ENCODE measurements at places on chromosomes 16 and 17.

- DNase-seq, result no peak
Observed at GRCh38 chr17:69744512-69745070, 330.1 kb downstream of the MAP2K6 start.

GRCh38 chr16:56625943-56626654 lies 518 bp downstream of the MT1E start:
- DNase-seq, result no peak

- DNase-seq, result no peak
Observed at GRCh38 chr16:35305476-35305875, 1846.1 kb downstream of the TP53TG3F start.

- no peak for DNase-seq
Observed at GRCh38 chr16:8908810-8909468, 26.8 kb downstream of the LITAFD start.

- DNase-seq, result no peak
Observed at GRCh38 chr16:27481282-27481934, 68.3 kb downstream of the GTF3C1 start.

GRCh38 chr17:2815781-2816185 lies 19.5 kb downstream of the RAP1GAP2 start:
- no peak for DNase-seq

GRCh38 chr16:86037999-86038925 lies 139.3 kb downstream of the IRF8 start:
- DNase-seq, result peak; percentile 70

DNA sequence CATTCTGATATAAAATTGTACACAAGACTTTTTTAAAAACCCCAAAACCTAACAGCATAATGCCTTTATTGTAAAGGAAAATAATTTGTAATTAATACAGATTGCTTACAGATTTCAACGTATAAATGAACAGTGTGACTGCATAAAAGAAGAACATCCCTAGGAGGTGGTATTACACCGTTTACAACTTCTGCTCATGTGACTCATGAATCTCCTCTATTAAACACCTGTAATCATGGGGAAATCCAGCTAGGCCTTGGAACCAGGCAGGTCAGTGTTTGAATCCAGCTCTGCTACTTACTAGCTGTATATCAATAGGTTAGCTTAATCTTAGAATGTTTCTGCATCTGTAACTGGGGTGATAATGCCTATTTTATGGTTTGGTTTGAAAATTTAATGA lies 15.2 kb downstream of the RABEP1 start:
- DNase-seq, result no peak

- DNase-seq, result no peak
Observed at GRCh38 chr16:49542391-49542891, 168.8 kb downstream of the C16orf78 start.

DNA sequence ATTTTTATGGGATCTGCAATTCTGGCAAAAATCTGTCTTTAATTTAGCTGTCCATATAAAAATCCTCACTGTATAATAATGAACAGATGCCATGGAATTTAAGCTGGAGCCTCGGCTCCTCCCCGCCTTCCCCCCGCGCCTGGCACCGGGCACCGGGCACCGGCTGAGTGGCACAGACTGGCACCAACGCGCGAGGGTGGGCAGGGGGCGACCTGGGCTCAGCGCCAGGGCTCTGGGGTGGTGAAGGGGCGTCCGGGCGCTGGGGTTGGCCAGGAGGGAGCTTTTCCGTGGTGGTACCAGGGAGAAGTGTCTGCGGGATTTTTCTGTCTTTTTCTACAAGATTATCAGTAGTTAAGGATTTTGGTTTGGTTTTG lies 9.1 kb downstream of the NEUROD2 start:
- DNase-seq, result no peak

DNA sequence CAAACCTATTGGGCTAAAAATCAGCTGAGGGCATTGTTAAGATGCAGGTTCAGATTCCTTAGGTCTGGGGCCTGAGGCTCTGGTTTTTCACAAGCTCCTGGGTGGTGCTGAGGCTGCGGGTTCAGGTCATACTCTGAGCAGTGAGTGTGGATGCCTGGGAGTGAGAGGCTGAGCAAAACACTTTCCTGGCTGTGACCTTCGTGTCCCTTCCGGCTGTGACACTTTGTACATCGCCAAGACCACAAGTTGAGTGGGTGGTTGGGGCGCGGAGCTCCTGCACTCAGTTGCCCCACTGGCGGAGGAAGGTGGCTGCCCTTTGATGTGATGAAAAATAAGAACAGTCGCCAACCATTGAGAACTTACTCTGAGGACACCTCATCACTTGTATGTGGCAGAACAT lies 24.8 kb downstream of the CCR7 start:
- DNase-seq, result no peak

GRCh38 chr16:15636392-15636873 lies 6.5 kb downstream of the MARF1 start:
- no peak for DNase-seq

- DNase-seq, result no peak
Observed at GRCh38 chr16:9235867-9236266, 144.4 kb downstream of the HAPSTR1 start.

- DNase-seq, result no peak
Observed at GRCh38 chr16:11793840-11794239, 3.2 kb downstream of the ZC3H7A start.

- no peak for DNase-seq
Observed at GRCh38 chr17:30380643-30381339, 2.1 kb downstream of the CPD start.

- DNase-seq, result no peak
Observed at GRCh38 chr16:15616475-15617165, 26.3 kb downstream of the MARF1 start.

- no peak for DNase-seq
Observed at GRCh38 chr17:61209525-61209924, 190.1 kb upstream of the TBX2 start.

GRCh38 chr16:84864326-84864955 lies 44.7 kb downstream of the CRISPLD2 start:
- DNase-seq, result no peak

- DNase-seq, result no peak
Observed at GRCh38 chr17:41520821-41521521, 2.3 kb upstream of the KRT15 start.

- no peak for DNase-seq
Observed at GRCh38 chr17:81405411-81405872, 10.2 kb downstream of the BAHCC1 start.

DNA sequence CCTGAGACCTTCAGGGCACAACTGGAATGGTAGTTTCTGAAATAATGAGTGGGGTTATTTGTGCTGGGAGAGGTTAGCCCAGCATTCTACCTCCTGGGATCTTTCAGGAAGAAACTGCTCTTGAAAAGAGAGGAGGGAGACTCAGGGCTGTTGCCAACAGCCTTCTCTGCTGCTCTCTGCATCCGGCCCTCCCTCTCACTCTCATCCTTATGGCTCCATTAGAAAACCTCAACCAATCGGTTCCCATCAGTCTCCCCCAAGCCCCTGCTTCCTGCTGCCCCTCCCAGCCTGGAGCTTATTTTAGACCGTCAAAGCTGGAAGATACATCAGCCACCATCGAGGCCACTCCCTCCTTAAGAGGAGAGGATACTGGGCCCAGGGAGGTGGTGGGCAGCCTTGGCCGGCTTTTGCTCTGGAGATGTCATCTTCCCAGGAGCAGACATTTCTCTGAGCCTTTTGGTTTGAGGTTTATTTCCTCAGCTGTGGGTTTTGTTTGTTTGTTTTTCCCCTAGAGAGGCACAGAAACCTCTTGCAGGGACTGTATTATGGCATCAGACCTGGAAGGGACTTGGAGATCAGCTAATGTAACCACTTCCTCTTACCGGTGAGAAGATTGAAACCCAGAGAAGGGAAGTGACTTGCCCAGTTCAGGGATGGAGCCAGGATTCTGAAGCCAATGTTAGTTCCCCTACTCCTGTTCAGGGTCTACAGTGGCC lies 2.7 kb downstream of the MPRIP start:
- DNase-seq, result peak; percentile 82

- DNase-seq, result no peak
Observed at GRCh38 chr16:20263138-20263855, 64.0 kb downstream of the GP2 start.

DNA sequence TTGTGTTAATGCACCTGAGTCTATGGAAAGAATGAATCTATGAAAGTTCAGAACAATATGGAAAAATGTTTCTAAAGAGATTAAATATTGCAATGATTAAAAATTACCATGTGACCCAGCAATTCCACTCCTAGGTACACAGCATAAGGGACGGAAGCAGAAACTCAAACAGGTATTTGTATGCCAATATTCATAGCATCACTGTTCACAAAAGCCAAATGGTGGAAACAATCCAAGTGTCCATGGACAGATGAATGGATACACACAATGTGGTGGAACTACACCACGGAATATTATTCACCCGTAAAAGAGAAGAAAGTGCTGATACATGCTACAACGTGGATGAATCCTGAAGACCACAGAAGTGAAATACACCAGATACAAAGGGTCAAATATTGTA lies 37.7 kb downstream of the VPS53 start:
- no peak for DNase-seq

GRCh38 chr17:64420143-64420670 lies 28.7 kb upstream of the MILR1 start:
- DNase-seq, result no peak

DNA sequence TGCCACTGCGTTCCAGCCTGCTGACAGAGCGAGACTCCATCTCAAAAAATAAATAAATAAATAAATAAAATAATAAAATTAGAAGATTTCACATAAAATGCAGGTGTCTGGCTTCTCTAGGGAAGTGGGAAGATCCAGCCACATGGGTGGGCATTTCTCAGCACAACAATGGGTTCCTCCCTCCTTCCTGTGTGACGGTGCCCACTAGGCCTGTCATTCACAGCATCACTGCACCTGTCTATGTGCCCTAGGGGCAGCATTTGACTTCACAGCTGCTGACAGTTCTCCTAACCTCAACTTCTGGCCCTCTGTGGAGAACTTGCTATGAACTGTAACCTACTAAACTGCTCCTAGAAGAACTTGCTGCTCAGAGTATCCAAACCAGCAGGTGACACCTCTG lies 3.0 kb downstream of the ABHD15 start:
- no peak for DNase-seq

DNA sequence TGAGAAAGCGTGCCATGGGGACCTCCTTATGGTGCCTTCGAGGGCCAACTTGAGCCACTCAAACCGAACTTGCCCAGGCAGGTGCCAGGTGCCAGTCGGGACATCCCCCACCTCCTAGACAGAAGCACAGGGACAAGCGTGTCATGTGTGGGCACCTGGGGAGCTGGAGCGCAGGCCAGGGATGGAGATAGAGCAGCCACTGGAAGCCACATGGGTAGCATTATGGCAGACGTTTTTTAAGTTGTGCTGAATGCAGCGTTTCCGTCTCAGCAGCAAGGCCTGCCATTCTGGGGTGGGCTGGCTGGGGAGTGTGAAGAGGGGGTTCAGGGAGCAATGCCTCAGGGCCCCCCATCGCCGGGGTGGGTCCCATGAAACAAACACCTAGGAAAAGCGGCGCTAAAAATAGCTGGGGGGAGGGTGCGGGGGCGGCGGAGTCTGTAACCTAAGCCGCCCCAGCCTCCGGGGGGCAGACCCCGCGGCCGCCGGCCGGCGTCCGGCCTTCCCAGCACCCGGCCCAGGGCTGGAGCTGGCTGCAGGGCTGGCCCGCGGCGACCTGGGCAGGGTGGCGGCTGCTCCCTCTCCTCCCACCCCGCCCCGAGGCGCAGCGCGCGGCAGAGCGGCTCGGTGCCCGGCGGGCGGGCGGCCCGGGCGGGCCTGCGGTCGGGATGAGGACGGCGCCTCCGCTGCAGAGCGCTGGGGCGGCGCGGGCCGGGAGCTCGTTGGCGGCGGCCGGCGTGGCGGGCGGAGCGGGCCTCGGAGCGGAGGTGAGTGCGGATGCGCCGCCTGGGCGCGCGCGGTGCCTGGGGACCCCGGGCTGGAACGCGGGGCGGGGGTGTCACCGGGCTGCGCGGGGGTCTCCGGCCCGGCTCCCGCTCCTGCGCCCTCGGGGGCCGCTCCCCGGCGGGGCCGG lies at the start of gene ZNF469:
ZNF469 (plus strand) TSS at position 469 of the 910 bp plus-strand sequence. CDS start 44,512 bp downstream, outside the sequence.
- peak; percentile 72 for DNase-seq

DNA sequence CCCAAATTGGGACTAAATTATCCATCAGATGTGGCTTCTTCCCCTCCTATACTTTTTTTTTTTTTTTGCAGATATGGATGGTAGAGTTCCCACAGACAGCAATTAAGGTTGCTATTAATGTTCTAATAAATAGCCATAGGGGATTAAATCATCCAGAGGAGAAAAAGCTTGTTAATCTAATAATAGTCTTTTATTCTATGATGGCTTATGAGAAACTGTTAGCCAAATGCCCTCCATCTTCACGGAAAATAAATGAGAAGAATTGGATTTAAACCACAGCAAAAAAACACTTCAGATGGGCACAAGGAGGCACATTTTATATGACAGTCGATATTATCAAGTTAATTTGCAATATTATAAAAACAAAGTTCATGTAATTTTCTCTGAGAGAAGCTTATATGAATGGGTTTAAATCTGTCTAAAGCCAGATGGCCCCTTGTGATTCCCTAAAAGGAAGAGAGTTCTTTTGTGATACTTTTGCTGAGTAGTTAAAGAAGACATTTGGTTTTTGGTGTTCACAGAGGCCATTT lies 5.1 kb upstream of the CAPNS2 start:
- no peak for DNase-seq

- no peak for DNase-seq
Observed at GRCh38 chr16:56649820-56650219, 1.9 kb upstream of the MT1B start.

GRCh38 chr17:62693616-62694409 lies 66.3 kb downstream of the MRC2 start:
- no peak for DNase-seq

GRCh38 chr17:65158622-65159021 lies 21.5 kb downstream of the RGS9 start:
- DNase-seq, result no peak

GRCh38 chr16:54353097-54353496 lies 66.5 kb upstream of the IRX3 start:
- DNase-seq, result no peak

DNA sequence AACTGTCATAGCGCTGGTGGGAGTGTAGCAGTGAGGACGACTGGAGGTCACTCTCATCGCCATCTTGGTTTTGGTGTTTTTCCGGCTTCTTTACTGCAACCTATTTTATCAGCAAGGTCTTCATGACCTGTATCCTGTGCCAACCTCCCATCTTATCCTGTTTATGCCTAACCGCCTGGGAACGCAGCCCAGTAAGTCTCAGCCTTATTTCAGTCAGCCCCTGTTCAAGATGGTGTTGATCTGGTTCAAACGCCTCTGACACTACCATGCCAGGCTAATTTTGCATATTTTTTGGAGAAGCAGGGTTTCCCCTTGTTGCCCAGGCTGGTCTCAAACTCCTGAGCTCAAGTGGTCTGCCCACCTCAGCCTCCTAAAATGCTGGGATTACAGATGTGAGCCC lies 179.8 kb upstream of the HSBP1 start:
- DNase-seq, result no peak

GRCh38 chr17:19629449-19629848 lies 19.1 kb upstream of the ALDH3A2 start:
- DNase-seq, result no peak

DNA sequence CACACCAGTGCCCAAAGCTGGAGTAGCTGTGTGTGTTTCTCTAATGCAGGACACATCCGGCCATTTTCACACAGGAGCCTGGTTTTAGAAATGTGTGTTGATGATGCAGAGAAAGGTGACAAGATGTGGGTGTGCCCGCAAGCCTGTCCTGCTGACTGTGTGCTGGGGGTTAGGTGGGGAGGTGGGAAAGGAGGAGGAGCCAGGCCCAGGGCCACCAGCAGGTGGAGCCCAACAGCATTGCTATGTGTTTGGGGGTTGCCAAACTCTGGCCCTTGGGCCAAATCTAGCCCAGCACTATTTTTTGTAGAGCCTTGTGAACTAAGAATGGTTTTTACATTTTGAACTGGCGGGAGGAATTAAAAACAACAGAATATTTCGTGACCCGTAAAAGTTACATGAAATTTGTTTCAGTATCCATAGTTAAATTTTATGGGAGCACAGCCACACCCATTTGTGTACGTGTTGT lies 61.7 kb upstream of the LGALS9 start:
- DNase-seq, result no peak
